Right atrium auricular region (tissue), 2 donors: ENCODE measurements at places on chromosomes 5 and 9.

- DNase-seq = no peak
Measured at GRCh38 chr9:69499959-69500358, 172.2 kb downstream of the APBA1 start.

DNA sequence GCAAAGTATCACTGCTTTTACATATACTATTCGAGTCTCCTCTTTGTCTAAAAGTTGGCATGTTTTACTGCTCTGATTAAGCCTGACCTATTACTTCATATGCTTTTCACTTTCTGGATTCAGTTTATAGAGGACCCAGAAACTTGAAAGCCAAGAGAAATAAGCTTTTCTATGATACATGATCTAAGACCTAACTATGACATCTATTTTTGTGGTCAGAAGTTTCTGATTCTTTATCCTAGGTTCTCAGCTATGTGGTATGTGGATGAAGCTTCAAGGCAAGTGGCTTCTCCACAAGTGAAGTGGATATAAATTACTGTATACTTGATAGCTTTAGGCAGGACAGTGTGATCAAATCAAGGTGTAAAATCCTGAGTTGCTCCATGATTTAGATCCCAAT is 6.3 kb downstream of the EDIL3 start:
- DNase-seq = no peak

DNA sequence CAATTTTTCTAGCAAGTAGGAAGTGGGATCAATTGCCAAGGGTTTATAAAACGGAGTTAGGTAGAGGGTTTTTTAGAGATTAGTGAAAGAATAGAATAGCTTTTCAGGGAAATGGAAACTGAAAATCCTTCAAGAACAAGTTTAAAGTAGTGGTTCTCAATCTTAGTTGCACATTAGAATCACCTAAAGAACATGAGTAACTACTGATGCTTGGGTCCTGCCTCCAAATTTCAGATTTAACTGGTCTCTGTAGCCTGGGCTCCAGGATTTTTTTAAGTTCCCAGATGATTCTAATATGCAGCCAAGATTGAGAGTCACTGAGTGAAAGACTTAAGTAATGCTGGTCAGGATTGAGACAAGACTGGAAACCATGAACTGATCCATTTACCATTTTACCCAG is 20.5 kb downstream of the ELOVL7 start:
- no peak for DNase-seq

GRCh38 chr5:31504529-31504928 is 27.4 kb downstream of the DROSHA start:
- no peak for DNase-seq

DNA sequence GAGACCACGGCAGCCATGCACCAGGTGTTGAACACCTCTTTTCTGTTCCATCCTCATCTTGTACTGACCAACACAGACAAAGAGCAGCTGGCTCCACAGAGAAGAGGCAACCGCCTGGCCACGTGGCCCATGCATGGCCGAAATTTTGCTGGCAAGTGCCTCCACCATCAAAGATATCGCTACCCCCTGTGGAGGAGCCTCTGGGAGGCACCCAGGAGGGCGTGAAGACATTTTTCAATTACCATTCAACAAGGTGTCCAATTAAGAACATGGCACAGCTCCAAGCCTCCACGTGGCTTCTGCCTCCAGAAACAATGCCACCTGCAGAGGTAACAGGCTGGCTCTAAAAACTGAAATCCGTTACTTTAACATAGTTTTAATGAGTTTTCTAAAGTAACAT is 54.4 kb upstream of the CKS2 start:
- no peak for DNase-seq

DNA sequence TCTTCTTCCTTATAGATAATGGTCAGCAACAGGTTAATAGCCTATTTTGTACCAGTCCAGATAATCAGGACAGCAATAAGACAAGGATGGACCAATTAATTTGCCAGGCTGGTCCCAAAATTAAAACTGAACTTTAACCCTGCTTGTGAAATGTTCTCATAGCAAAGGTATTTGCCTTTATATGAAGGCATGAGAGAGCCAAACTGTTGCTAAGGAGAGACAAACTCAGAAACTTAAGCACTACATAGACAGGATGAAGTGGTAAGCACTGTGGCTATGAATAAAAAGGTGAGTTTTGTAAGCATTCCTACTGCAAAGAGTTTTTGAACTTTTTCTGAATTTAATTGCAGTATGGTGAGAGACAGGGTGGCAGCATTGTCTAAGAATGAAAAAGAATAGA is 174.7 kb upstream of the PPP1R2B start:
- no peak for DNase-seq

DNA sequence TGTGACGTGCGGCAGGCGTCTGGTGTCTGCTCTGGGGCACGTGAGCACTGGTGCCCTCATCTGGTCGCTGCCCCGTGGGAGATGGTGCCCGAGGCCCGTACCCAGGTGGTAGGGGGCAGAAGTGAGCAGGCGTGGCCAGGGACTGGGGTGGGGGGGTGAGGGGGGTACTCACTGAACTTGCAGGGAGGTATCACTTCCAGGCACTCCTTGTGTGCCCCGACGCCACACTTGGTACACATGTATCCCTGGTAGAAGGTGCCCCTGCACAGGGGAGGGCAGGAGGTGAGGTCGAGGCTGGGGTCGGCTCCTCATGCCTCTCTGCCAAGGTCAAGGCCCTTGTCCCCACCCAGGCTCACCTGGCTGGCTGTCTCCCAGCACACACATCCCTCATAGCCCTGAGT is 45.2 kb upstream of the SARDH start:
- DNase-seq = no peak

DNA sequence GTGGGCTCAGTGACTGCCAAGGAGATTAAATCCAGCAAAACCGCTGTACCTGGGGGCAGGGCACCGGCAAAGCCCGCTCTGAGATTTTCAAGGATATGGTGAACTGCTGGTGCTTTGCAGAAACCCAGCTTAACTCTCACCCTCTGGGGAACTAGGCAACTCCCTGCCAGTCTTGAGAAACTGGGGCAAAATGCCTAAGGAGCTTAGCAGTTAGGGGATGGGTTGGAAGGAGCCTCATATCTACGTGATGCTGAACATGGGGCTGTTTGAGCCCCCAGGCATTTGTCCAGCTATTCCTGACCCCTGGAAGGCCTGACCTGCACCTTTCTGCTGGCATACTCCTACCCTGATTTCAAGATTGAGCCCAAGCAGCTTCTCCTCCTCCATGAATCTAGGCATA is 108.6 kb upstream of the TBC1D2 start:
- DNase-seq = no peak

GRCh38 chr5:17257705-17258273 is 40.4 kb downstream of the BASP1 start:
- no peak for DNase-seq

DNA sequence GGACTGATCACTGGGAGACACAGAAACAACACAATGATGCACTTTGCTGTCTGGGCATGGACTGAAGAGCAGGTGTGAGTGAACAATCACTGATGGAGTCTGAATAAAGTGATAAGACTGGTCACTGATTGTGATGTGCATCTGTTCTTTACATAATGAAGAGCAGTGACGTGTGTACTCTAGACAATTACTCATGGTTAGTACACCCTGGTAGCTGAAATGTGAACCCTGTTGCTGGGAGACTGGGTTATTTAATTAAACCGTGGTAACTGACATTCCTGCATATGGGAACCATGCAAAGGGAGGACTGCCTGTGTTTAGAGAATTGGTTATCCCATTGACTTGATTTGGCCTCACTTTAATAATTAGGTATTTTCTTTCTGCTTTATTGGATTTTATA is 202.9 kb downstream of the NR2F1-AS1 start:
- DNase-seq = no peak

- DNase-seq = no peak
Measured at GRCh38 chr5:133108481-133108921, 56.7 kb downstream of the HSPA4 start.

DNA sequence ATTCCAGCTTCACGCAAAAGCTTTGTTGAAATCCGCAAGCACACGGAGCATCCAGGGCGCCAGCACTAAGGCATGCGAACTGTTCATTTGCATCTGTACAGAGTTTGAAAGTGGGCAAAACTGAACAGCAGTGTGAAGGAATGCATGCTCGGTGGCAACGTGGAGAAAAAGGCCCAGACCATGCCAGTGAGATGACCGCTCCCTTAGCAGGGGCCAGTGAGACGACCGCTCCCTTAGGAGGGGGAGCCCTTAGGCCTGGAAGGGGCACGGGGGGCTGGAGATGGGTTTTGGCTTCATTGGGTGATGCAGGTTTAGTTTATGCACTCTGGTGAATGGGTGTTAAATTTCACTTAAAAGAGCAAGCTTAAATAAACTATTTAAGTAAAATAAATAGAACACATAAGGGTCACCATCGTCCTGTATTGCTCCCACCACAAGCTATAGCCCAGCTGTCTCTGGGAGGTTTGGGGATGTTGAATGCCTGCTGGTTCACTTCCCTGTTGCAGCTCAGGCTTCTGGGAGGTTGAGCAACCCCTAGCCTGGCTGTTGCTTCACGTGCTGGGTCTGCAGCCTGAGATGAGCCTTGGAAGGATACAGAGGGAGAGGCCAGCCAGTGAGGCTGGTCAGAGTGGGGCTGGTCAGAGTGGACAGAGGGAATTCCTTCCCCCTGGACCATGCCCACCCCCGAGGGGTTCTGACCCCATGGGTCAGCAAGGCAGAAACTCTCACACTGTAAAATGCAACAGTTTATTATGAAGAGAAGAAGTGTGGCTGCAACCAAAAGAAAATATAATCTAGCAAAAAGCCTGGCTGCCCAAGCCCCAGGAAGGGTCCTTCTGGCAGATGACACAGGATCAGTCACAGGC is 4.6 kb upstream of the FCN1 start:
- DNase-seq = no peak

GRCh38 chr5:140221697-140222223 is 46.8 kb downstream of the CYSTM1 start:
- no peak for DNase-seq

DNA sequence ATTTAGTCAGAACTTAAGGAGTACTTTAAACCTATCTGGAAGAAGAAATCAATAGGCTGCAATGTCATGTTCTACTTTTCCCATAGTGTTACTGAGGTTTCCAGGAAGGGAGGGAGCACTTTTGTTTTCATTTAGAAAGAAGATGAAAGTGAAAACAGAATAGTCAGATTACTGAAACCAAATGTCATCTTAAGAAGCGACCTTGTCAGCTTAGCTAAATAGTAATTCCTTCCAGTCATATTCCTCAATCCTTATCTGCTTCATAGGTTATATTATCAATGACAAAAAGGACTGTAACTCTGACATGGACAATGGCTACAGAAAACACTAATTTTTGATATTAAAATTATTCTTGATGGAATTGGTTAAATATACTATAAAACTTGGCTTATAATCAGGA is 27.7 kb downstream of the SAR1B start:
- no peak for DNase-seq

DNA sequence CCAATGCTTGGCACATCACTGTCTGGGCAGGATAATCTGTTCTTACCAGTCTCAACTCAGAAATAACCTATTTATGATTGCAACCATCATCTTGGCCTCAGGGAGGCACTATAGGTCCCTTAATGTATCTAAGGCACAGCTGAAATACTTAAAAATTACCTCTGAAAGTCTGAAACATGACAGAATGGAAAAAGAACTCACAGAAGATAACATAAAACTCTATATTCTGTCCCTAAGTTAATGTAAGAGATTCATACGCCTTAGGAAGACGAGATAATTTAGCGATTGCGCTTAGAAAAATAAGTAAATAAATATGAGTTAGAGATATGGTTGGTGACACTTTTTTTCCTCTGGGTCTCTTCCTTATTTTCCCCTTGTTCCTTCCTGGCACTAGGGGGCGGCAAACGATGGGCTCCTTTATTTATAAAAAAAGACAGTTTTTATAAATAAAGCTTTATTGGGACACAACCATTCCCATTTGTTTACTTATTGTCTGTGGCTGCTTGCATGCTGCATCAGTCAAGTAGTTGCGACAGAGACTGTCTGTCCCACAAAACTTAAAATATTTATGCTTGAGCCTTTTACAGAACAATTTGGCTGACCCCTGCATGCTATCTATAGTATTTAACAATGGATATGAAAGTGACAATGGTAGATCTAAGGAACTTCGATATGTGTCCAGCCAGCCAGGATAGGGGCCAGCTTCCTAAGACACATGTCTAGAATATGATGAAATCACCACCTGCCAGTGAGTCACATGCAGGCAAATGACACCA is 79.6 kb downstream of the PDE4D start:
- DNase-seq = no peak

- DNase-seq = no peak
Measured at GRCh38 chr5:178117923-178118701, 4.8 kb downstream of the N4BP3 start.
